ENCODE measurements at places on chromosomes 5 and 9.

GRCh38 chr5:150562832-150563231 lies 54.9 kb downstream of the NDST1 start:
- no peak for DNase-seq

- DNase-seq: no peak
Observed at GRCh38 chr5:179762079-179762780, 29.6 kb downstream of the MAML1 start.

DNA sequence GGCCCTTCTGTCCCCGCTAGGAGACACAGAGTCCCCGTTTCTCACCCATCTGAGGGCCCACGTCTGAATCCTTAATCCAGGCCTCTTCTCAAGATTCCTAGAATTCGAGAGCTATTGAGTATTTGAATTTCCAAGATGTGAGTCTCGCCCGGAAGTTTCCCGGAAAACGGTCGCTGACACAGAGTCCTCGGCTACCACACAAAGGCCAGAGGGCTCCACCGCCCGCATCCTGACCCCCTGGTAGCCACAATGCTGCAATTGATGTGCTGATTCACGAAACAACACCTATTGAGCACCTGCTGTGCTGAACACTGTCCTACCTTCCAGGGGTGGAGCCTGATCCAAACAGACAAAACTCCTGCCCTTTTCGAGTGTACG lies 670 bp upstream of the FBP1 start:
- DNase-seq: no peak

- DNase-seq: no peak
Observed at GRCh38 chr5:80125022-80125961, 90.1 kb downstream of the THBS4 start.

- no peak for DNase-seq
Observed at GRCh38 chr9:107312376-107313050, 29.4 kb downstream of the RAD23B start.

DNA sequence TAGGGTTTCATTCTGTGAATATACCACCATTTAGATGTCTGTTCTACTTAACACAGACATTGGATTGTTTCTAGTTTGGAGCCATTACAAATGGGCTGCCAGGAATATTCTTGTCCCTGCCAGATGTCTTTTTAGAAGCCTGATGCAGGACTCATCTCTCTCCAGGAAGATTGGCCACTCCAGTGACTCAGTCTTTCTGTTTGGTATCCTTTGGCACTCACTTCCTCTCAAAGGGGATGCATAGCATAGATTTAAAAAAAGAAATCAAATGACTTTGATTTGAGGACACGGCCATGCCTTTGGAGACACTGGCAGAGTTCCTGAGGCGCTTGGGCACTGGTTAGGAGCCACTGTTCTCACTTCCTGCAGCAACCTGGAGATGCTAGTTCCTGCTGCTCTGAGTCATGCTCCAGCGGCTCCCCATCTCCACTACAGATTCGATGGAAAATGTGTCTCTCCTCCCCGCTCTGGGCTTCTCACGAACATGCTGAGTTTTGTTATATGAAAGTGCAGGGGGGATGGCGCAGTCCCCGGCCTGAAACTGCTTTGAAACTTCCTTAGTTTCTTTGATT lies 3.5 kb upstream of the ZNF366 start:
- no peak for DNase-seq

- DNase-seq: no peak
Observed at GRCh38 chr5:67030289-67031056, 166.1 kb downstream of the CD180 start.

- DNase-seq: no peak
Observed at GRCh38 chr5:177309351-177310191, 2.1 kb downstream of the MXD3 start.

GRCh38 chr9:29769019-29769418 lies 2195.7 kb upstream of the C9orf72 start:
- DNase-seq: no peak

DNA sequence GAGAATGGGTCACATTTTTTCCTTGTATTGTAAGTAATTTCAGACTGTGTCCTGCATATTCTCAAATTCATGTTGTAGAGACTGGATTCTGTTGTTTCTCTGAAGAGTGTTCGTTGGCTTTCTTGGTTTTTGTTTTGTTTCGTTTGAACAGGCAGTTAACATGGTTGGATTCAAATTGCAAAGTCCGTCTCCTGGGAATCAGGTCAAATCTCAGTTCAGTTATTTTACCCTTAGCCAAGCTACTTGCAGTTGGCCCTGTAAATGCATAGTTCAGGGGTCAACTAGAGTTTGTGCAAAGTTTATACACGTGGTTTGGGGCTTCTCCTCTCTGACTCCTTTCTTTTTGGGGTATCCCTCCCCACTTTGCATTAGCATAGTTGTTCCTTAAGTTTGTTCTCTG lies 21.7 kb upstream of the FBXW11 start:
- no peak for DNase-seq

DNA sequence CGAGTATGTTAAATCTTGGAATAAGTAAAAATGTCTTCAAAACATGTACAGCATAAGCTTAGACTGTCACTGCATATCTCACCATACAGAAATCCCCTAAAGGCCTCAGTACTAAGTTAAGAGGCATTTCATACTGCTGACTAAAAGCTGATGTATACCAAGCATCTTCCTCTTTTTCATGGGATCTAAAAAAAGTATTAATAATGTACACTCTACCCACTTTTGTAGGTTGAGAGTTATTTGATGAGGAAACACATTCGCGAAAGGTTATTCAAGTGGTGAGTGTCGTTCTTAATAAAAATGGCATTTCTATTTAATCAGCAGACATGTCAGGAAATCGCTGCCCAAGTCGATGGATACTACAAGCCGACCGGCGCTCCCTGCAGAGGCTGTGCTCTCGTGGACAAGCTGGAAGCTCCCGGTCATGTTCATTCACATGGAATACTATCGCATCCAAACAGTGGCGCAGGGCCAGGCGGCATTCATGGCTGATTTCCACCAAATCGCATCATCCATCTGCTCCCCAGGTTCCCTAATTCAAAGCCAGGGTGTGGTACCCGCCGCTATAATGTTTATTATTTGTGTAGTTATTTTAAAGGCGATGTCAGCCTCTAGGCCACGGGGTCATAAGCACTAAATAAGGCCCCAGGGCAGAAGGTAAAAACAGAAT lies 724 bp downstream of the SGTB start:
- no peak for DNase-seq

- DNase-seq: no peak
Observed at GRCh38 chr5:67015541-67016191, 180.9 kb downstream of the CD180 start.

DNA sequence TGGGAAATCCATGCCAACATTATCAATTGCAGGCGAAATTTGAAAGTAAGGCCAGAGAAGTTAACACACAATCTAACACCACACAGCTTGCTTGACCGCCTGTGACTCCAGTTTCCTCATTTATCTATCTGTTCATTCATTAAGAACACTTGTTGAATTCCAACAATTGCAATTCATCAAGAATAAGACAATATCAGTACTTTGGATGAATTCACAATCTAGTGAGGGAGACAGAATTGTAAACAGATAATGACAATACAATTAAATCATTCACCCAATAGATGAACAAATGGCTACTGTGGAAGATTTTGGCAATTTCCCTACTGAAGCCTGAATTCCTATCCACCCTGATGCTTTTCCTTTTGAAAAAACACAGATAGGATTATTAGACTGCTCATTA lies 181.6 kb downstream of the TRIM36 start:
- DNase-seq: no peak

- no peak for DNase-seq
Observed at GRCh38 chr5:107195890-107196395, 474.8 kb downstream of the EFNA5 start.

GRCh38 chr5:37495668-37496347 lies 116.7 kb downstream of the WDR70 start:
- no peak for DNase-seq

DNA sequence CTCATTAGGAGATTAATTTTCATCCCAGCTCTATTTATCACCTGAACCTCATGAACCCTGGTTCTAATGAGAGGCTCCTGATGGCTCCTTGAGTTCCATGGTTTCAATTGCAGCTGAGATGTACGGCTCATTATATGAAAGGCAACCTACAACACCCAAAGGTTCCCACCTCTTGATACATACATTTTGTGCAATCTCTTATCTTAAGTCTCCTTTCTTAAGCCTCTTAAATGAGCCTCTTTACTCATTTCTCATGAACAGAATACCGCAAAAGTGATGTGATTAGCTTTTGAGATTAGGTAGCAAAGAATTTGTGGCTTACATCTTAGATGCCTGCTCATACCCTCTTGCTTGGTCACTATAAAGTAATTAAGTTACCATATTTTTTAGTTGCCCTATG lies 1964.0 kb upstream of the CDH6 start:
- DNase-seq: no peak

DNA sequence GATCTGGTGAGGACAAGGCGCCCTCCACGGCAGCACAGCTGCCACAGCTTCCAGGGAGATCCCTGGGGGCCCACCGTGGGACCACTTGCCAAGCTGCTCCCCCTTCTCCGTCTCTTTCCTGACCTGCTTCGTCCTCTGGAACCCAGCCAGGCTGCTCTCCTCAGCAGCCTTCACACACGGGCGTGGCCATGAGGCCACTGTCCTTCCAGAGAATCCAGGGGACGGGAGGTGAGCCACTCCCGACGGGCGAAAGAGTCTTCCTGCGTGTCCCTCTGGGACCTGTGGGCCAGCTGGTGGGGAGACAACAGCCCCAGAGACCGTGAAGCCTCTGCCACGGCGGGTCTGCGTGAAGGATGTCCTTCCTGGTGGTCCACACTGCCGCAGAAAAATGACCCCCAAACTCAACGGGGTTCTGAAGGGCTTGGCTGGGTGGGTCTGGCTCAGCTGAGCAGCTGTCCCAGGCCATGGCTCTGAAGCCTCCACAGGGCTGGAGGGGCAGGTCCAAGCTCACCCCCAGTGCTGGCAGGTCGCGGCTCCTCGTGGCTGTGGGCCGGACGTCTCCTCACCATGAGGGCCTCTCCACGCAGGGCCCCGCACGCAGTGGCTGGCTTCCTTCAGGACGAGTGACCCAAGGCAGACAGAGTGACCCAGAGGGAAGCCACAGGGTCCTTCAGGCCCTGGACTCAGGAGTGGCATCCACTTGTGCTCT lies 47.4 kb upstream of the NKD2 start:
- no peak for DNase-seq

- no peak for DNase-seq
Observed at GRCh38 chr5:74241751-74242140, 398.8 kb downstream of the ENC1 start.

GRCh38 chr5:93610581-93611272 lies 27.7 kb downstream of the NR2F1 start:
- DNase-seq: no peak

GRCh38 chr5:149172261-149172660 lies 31.0 kb downstream of the ABLIM3 start:
- DNase-seq: no peak

DNA sequence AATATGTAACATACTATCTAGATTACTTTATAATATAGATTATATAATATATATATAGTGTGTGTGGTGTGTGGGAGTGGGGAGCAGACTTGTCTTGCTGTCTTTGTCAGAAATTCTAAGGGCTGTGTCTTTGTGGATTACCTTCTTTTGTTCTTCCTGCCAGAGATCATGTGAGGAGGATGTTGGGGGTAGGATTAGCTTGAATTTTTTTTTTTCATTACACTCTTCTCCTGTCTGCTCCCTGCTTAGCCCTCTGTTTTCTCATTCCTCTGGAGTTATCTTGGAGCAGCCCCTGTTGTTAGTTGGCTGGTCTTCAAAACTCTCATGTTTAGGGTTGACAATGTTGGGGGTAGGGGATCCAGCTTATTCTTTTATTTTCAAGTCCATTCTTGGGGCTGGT lies 21.0 kb upstream of the C9orf40 start:
- DNase-seq: no peak

DNA sequence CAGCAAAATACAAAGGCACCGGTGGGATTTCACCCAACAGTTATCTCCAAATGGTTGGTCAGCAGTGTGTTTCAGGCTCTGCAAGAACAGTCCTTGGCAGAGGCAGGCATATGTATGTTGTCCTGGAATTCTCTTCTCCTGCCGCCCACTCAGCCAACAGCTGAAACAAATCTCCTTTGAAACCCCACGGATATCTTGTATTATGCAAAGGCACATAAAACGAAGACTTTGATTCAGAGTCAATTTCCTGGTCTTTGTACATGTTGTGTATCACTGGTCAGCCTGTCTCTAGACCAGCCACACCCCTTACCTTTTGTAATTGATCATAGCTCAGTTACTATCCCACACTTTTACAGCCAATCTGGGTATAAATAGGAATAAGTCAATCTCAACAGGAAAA lies 29.2 kb downstream of the FREM1 start:
- DNase-seq: no peak

DNA sequence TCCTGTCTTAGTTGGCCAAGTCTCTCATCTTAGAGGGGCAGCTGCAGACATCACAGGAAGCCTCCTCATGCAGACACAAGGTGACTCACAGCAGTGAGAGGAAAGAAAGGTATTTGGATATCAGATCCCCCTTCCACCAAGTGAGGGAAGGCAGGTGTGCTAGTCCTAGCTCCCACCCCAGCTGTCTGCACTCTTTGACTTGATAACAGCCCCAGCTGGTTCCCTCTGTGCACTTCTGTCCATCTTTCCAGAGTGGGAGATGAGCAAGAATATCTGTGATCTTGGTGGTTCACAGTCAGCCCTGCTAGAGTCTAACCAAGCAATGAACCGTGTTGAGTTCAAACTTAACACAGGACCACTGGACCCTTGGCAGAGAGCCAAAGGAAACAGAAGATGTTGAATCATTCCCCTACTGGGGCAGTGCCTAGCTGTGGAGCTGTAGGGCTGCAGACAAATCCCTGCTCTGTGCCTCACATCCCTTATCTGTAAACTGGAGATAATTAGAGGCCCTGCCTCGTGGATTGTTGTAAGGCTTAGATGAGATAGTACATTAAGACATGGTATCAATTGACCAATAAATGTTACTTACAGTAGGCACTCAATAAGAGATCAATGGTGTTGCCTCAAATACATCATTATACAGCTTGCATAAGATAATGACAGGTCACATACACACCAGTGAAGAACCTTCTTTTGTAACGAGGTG lies 39.1 kb downstream of the SH3RF2 start:
- no peak for DNase-seq

GRCh38 chr9:70112981-70113380 lies 69.3 kb downstream of the MAMDC2 start:
- no peak for DNase-seq

DNA sequence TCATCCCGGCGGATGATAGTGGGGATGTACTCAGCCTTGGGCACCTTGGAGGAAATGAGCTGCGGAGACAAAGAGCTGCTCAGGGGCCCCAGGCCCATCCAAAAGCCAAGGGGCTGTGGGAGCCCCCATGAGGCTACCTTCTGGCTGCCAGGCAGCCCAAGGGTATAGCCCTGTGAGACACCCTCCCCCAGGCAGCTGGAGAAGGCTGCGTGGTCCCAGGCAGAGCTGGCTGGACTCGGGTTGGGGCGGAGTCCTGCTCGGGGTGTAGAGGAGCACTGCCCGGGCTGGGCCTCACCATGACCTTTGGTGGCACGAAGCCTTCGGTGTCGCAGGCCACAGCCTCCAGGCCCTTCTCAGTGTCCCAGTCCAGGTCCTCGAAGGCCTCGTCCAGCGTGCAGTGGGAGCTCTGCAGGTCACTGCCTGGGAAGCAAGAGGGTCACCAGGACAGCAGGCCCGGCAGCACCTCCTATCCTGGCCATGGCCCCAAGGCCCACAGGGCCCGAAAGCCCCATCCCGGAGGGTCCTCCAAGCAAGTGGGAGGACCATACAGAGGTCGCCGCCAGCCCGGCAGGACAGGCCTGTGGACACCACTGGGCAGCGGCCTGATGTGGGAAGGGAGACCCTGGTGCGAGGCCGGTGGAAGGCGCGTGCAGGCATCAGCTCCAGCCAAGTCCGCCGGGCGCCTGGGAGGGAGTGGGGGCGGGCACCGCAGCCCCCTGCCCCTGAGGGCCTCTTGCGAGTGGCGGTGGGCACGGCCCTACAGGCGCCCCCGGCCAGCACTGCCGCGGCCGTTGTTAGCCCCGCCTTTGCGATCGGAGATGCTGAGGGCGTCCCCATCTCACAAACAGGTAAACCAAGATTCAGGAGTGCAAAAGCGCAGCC lies 6.1 kb downstream of the NSMF start:
- DNase-seq: no peak

Data from stimulated activated CD8-positive, alpha-beta memory T cell treated with anti-CD3 and anti-CD28 coated beads, Interleukin-4, amount 100 ng/mL, for 1 hour (primary cell).